ENCODE measurements at places on chromosomes 6 and 20.

DNA sequence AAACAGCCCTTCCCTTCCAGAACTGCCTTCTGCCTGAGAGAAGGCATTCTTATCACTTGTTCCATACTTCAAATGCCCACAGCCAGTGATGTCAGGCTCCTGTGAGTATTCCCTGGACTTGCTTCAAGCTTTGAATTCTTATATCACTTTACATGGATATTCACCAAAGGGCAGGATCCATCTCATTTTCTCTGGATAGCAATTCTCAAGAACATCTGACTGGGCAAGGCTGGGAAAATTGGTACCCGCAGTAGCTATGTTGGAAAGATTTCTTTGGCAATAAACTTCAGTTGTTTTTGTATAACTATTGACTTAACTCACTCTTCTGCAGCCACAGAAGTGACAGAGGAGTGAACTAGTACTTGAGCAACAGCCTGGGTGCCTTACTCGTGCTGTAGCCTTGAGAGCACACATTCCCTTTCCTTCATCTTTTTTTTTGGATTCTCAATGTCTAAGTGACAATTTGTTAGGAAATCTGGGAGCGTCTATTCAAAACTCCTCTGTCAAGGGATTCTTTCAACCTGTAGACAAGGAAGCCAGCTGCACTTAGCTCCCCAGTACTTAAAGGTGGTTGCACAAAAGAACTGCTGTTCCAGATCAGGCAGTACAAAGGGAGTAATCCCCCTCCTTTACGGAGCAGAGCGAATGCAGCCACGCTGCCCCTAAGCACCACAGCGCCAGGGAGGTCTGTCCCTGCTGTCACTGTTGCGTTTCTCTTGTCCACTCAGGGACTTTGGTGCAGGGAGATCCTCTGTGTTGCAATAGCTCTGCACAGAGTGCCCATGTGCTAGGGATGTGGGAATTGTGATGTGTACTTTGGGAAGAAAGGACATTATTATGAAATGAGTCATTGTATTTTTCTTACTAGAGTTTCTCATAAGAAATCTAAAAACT, 69.6 kb downstream of the JAG1 start:
- DNase-seq = no peak

DNA sequence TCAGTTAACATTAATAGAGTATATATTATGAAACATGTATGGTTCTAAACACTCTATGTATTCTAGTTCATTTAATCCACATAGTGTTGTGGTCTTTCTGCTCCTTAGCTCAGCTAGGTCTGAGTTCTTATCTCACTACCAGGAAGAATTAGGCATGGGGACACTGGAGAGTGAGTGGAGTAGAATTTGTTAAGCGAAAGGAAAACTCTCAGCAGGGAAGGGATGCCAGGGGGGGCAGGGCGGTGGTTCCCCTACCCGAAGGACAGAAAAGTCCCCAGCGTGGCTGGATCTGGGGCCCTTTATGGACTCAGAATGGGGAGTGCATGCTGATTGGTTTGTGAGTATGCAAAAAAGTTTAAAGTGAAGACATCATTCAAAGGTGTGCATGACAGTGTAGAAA, 727.5 kb downstream of the TBC1D32 start:
- no peak for DNase-seq

GRCh38 chr6:17457956-17458355, 64.6 kb downstream of the CAP2 start:
- no peak for DNase-seq

GRCh38 chr6:33199687-33200218, 712 bp downstream of the RXRB start:
- peak; percentile 73 for DNase-seq

DNA sequence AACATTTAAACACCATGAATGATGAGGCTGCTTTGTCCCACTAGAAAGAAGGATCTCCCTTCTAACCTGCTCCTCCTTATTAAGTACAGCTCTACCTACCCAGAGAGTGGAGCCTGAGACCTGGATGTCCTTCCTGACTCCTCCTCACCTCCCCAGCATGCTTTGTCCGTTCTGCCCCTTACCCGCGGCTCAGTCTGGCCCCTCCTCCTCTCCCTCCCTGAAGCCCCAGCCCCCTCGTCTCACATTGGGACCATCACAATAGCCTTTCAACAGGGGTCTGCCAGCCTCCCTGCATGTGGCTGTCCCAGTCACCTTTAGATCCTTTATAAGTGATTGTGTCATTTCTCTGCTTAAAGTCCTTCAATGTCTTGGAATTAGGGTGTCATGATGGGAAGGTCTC, 72.5 kb downstream of the DZANK1 start:
- no peak for DNase-seq

GRCh38 chr6:26389349-26389894, 6.5 kb downstream of the BTN2A2 start:
- DNase-seq = no peak

DNA sequence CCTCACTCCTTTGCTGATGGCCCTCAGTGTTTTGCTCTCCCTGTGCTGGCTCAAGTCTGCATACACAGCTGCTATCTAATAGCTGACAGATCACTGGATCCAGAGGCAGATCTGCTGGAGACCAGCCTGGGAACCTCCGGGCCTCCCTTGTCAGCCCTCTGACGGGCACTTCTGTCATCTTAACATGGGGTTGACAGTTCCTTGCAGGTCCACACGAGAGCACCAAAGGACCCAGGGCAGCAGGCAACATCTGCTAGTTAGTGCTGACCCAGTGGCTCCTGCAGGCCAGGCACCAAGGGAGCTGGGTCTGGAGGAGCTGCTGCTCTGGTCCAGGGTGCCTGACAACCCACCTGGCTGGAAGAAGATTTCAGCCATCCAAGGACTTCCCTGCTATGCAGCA, 208.1 kb downstream of the UST start:
- DNase-seq = no peak

DNA sequence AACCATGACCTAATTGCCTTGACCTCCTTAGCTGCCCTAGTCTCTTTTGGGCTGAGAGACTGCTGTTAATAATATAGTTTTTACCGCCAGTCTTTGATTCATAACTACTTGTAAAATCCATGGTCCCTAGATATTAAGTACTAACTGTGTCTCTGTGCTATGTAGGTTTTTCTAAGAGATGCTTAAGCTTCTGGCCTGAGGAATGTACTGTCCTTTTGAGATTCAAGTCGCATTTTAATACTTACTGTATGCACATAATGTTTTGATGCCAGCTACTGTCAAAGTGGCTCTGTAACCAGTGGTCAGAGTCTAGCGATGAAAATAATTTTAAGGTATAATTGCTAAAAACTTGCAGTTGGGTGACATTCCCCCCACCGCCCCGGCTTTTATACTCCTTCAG, 2.1 kb downstream of the AKAP12 start:
- no peak for DNase-seq

DNA sequence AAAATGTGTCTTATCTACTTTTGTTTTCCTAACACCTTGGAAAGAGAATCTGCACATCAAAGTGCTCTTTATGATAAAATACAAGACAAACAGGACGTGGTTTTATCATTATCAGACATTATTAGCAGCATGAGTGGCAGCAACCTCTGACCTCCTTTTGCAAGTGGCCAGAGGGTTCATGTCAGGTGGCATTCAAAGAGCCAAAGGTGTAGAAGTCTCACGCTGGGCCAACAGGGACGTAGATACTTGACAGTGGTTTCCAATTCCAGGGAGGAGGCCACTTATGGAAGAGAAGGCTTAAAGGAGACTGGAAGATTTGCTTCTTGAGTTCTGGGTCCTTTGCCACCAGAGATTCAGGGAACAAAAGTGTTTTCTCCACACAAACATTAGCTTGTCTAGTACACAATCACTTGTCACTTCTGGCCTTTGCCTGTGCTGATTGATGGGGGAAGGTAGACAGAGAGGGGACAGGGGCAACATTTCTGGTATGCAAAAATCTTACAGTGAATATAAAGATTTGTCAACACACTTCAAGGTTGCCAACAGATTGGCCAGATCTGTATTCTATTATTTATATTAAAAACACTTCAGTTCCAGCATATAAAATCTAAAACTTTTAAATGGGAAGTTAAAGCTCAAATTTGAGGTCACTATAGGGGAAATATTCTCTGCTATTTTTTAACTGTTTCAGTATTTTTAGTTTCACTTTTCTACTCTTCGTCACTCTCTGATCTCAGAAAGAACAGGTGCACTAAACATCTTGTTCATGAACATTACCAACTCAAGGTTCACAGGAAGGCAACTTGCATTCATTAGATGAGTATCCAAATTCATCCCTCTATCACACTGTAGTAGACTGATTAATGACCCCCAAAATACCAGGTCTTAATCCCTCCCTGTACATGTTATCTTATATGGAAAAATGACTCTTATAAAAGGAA, 52.1 kb upstream of the FBXO30 start:
- DNase-seq = no peak

GRCh38 chr6:139588734-139589593, 214.5 kb upstream of the CITED2 start:
- DNase-seq = no peak

DNA sequence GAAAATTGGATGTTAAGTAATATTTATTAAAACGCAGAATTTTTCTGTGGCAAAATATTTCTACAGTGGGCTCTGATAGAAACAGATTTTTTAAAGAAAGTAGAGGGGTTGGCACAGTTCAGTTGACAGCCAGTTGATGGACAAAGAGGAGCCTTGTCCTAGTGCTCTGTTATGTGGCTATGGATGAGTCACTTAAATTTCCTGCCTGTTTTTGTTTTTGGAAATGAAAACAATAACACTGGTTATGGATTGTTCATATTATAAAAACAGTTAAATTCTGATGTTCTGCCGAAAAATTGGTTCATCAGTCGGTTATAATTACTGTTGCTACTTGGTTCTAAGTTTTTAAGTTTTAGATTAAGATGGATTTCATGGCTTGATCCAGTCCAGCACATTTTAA, 42.8 kb downstream of the MYO6 start:
- DNase-seq = no peak

- DNase-seq = no peak
Measured at GRCh38 chr6:110643175-110643574, 166.8 kb upstream of the SLC22A16 start.

- DNase-seq = no peak
Measured at GRCh38 chr6:143807103-143807772, 35.9 kb upstream of the LTV1 start.

DNA sequence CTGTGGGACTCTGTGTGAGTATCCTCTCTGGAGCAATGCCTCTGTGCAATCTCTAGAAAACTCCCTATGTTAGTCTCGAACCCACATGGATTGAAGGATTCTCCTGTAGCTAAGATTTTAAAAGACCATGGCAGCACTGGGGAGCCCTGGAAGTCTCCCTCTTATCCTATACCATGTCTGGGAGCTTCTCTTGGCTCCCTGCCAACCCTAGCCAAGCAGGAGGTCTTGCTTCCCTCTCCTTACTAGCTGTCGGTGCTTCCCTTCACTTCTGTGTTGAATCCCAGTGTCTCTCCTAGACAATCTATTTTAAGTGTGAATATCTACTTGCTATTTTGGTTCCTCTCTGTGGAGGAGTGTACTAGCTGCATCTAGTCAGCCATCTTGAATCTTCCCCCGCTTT, 118.8 kb upstream of the NRN1 start:
- no peak for DNase-seq

DNA sequence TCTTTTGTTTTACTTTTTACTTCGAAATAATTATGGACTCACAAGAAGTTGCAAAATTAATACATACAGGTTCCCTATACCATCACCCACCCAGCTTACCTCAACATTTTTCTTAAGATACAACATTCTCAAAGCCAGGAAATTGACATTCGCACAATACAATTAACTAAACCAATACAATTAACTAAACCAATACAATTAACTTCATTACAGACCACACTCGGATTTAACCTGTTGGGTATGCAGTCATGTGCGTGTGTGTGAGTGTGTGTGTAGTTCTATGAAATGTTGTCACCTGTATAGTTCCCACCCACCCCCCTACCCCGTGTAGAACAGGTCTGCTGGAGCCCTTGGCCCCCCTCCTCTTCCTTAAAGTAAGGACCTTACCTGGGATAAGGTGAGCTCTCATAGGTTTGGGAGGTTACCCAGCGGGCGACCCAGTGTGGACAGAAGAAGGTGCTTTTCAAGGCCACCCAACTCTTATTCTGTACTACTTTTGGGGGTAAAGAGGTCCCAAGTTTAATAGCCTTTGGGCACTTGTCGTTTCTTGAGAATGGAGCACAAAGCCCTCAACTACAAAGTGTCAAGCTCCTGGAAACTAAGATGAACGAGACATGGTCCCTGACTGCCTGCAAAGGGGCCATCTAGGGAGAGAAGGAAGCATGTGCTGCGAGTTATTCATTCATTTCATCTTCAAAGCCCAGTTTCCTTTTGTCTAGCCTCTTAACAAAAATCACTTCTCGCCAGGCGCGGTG, 544 bp upstream of the STK38 start:
- no peak for DNase-seq

DNA sequence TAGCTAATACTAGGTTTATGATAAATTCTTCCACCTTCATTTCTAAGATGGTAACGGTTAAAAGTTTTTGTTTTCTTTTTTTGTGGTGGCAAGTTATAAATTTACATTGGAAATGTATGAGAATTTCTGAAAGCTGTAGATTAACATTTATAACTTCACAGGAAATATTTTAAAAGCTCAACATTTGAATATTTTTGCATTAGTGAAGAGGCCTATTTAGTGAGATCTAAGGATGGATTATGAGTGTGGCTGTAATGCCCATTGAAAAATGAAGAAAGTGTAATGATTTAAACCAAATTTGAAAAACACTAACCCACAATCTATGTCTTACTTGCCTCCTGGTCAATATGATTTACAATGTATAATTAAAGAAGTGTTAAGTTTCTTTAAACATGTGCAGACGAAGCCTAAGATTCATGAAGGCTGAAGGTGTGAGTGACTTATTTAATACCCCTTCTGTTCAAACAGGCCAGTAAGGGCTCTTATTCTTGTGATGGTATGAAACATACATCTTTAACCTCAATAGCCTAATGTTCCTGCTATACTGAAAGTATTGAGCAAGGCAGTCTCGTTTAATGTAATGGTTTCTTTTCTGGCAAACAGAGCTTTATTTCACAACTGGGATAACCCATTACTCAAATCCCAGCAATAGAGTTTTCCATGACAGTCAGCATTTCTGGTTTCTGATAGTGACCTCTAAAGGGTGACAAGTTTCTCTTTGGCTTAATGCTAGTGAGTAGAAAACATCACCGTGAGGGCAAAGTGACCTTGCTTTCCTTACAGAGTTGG, 13.2 kb downstream of the HDGFL1 start:
- DNase-seq = no peak

All from H1 (cell line).